Activated effector memory CD4-positive, alpha-beta T cell treated with Interleukin-2 at 50 U/mL for 16 hours (primary cell): ENCODE measurements at places on chromosomes 7 and 10.
A peak's percentile ranks its signal among the peaks of the same experiment; 100 is the strongest.

GRCh38 chr10:109915566-109915965 lies 7.7 kb downstream of the XPNPEP1 start:
- DNase-seq = no peak

GRCh38 chr10:48788554-48788953 lies 103.9 kb downstream of the WDFY4 start:
- DNase-seq = no peak

GRCh38 chr7:120856621-120857352 lies 1.2 kb downstream of the TSPAN12 start:
- no peak for DNase-seq

GRCh38 chr10:117399341-117400196 lies 24.3 kb upstream of the PDZD8 start:
- DNase-seq = no peak

DNA sequence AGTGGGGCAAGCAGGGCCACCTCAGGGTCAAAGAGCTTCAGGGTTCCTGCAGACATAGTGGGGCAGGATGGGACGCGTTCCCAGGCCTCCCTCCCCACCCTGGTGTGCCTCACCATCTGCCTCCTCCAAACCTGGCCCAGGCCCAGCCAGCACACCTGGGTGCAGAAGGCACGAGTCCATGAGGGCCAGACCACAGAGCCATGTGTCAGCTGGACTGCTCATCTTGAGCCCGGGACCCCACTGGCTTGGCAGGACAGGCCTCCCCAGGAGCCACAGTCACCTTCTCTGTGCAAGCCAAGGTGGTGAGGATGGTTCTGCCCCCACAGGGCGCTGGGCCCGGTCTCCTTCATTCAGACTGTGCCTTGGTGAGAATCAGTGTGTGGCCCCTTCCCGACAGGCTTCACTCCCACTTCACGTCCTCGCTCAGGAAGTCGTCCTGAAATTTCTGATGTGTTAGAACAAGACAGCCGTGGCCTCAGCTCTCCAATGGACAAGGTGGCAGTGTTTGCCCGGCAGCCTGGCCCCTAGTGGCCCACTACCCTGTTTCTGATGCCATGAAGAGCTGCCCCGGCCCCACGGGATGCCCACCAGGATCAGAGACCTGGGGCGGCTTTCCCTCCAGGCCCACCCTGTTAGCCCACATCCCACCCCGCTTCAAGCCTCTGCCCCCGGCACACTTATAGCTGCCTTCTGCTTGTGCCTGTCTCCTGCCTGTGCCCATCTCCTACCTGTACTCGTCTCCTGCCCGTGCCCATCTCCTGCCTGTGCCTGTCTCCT lies 59.6 kb upstream of the EBF3 start:
- no peak for DNase-seq

GRCh38 chr10:5692461-5693358 lies 8.1 kb downstream of the TASOR2 start:
- peak; percentile 20 for DNase-seq

- DNase-seq = no peak
These were observed 199.2 kb upstream of the MEOX2 start for GRCh38 chr7:15885678-15886077.

DNA sequence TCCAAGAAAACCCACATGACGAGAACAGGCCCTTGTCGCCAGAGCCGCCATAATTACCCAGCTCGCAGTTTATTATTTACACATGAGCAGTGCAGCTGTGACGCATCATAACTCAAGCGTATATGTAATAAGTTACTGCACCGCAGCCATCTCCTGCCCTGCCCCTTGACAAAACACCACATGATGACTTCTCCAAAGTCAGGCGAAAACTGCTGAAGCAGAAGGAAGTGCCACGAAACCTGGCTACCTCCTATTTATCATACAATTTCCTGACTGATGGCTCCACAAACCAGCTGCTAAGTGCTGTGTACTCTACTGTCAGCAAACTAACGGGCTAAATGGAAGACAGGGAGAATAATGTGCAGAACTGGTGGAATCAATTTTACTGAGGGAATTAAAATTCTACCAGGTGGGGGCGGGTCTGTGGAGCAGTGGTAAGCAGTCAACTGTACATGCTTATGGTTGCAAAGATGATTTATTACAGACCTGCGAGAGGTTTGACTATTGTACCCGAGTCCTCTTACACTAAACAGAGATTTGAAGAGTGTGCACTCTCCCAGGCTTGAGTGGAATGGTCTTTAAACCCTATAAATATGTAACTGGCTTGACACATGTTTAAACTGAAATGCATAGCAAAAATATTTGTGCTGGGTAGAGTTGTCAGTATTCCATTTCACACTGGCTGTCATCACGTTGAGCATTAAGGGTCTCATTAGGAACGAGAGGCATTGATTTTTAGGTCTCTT lies 156.0 kb downstream of the GLI3 start:
- no peak for DNase-seq

- no peak for DNase-seq
These were observed 16.9 kb downstream of the ZC3HAV1L start for GRCh38 chr7:139018910-139019309.

DNA sequence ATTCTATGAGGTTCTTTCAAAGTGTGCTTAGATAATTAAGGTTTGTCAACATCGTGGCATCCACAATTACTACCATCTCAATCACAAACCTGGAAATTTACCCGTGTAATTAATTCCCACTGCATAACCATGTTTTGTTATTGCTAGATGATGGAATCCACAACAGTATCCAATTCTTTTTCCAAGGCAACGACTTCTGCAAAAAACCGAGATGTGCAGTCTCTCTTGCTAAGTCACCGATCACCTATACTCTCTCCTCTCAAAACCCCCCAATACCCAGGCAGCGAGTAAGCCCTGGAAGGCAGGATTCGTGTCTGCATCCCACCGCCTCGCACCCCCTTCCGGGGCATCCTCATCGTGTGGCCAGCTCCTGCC lies 678 bp upstream of the EIF4H start:
- no peak for DNase-seq

DNA sequence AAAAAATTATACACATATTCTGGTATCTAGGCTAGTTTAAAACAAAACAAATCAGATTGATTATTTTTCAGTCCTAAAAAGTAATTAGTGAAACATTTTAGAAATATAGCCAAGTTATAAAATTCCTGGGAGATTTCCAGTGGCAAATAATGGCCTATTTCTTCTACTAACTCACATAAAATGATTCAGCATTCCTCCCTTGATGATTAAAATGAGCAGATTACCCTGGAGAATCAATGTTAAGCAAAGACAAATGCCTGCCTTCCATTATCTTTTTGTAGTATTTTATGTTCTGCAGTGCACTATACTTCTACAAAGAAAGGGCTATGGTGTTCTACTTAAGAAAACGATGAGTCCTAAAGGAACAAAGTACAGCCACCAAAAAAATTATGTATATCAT lies 53.6 kb downstream of the PARD3 start:
- no peak for DNase-seq

DNA sequence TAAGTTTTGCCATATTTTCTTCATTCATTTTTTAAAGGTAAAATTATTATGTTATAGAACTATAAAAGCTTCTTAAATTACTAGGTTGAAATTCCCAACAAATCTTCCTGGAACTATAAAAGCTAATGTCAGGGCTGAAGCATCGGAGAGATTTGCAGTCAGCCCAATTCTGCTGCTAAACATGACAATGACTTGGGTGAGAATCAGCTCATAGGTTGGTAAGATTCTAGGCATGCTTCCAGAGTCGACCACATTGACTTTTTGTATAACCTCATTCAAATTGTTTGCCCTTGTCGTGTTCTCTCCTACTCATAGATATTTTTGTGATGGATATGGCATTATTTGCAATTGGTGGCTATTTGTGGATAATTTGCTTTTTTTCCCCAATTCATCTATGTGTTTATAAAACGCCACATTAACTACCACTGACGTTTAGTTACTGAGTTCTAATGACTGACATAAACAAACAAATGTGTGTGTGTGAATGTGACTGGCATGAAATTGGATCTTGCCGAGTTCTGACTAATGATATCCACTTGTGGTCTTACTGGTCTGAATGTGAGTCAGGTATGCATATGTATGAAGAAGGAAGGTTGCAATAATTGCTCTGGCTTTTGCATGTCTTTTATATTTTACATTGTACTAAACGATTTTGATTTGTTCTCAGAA lies 579.8 kb downstream of the PARD3 start:
- DNase-seq = no peak

DNA sequence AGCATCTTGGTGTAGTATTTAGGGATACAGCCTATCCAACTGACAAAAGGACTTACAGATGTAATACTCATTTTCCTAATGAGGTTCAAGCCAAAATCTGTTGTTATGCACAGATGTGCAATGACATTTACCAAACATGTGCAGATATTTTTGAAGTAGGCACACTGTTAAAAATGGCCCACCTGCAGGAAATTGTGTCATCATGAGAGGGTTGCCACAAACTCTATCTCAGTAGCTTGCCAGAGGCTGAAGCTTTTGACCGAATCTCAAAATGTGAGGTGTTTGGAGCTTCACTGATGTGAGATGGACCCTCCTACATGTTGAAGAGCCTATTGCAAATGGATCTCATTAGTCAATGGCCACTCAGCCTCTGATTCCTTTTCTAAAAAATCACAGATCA lies 89.7 kb upstream of the CSTF2T start:
- no peak for DNase-seq

- DNase-seq = no peak
These were observed 11.0 kb downstream of the GLCCI1 start for GRCh38 chr7:7979558-7979957.

GRCh38 chr10:84944187-84944586 lies 615.8 kb downstream of the CCSER2 start:
- DNase-seq = no peak

GRCh38 chr7:82331234-82331633 lies 112.3 kb downstream of the CACNA2D1 start:
- no peak for DNase-seq

- DNase-seq = no peak
These were observed 104.0 kb downstream of the JAZF1 start for GRCh38 chr7:28076423-28077200.

DNA sequence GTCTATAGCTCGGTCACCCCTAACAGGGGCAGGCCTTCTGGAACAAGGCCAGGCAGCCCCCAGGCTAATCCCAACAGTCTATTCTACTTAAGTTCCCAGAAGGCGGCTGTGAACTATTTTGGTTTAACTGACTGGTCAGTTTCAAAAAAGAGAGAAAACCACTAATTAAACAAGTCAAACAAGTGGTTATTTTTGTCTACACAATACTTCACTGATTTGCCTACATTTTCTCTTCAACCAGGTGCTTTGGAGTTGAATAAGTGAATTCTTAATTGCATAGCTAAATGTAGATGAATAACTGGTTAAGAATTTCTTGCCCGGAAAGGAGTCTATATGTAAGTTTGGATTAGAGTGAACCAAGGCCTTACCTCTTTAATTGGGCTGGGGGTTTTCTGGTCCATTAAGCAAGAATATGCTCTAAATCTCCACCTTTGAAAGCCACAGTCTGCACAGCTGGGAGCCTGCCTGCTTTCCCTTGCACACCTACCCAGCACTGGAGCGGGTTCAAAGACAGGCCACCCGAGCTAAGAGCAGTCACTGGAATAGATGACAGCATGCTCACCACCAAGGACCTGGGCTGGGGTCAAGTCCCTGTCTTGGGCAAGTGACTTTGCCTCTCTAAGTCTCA lies 70.4 kb downstream of the TBXAS1 start:
- no peak for DNase-seq

GRCh38 chr7:66920256-66920655 lies 769 bp upstream of the TMEM248 start:
- DNase-seq = no peak

GRCh38 chr10:22544325-22545068 lies 169.9 kb downstream of the PIP4K2A start:
- no peak for DNase-seq

- no peak for DNase-seq
These were observed 28.1 kb downstream of the SUV39H2 start for GRCh38 chr10:14906765-14907164.

DNA sequence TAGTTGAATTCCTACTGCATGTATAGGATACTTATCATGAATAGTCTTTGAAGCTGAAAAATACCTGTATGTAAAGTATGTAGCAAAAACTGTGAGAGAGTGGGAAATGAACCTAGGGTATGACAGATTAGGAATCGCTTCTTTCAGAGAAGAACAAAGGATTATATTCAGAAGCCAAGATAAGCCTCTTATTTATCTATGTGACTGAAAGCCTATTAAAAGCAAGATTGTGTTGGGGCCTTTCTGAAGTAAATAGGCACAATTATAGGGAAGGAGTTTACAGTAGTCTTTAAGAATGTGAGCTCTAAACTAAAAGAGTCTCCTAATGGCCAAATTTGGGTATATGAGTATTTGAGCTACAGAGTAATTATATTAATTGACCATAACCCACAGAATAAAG lies 102.1 kb downstream of the MTERF1 start:
- no peak for DNase-seq

- no peak for DNase-seq
These were observed 103.5 kb upstream of the FERD3L start for GRCh38 chr7:19248681-19249080.

GRCh38 chr10:109920016-109920415 lies 3.3 kb downstream of the XPNPEP1 start:
- no peak for DNase-seq

DNA sequence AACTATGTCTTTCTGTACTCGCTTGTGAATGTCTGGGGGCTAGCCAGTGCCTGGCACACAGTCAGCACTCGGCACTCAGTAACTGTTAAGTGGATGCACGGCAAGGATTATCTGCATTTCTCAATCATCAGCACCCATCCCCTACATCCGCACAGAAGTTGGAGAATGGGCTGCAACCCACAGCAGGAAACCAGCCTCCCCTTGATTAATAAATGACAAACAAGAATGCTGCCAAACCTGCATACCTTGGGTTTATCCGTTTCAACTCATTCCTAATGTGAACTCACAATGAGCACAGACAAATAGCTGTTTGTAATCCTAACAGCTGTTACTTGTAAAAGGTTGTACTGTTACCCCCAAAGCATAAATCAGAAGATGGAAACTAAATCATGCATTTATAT lies 28.9 kb downstream of the PPP1R3C start:
- no peak for DNase-seq

- DNase-seq = no peak
These were observed 6.5 kb upstream of the TSPAN13 start for GRCh38 chr7:16747102-16747501.

- no peak for DNase-seq
These were observed 33.4 kb downstream of the INPP5A start for GRCh38 chr10:132570771-132571649.

GRCh38 chr7:99296471-99296870 lies 23.8 kb downstream of the MYH16 start:
- DNase-seq = no peak
